ENCODE measurements at places on chromosomes 2 and 18.

DNA sequence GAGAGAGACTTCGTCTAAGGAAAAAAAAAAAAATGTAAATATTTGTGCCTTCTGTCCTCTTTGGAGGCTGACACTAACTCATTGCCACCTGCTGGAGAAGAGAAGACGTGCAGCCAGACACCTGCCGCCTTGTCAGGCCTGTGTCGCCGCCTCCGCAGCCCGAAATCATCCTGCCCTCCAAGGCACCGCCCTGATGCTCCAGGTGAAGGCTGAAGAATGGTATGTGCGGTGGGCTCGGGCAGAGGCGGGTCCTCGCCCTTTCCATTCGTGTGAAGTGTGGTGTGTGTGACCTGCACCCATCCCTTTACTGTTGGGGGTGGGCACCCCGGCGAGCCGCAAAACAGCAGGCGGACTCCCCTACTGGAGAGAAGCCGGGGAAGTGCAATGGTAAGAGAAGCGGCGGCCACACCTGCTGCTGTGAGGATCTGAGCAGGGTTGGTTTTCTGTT, 60.4 kb downstream of the FAM161A start:
- no peak for DNase-seq

DNA sequence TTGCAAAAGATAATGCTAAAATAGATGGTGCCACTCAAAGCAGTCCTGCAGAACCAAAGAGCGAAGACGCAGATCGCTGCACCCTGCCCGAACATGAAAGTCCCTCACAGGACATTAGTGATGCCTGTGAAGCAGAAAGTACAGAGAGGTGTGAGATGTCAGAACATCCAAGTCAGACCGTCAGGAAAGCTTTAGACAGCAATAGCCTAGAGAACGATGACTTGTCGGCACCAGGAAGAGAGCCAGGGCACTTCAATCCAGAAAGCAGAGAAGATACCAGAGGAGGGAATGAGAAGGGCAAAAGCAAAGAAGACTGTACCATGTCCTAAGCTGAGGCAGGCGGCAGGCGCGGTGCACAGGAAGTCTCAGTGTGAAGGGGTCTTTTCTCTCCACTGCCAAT, 34.8 kb upstream of the RBM44 start:
- no peak for DNase-seq

- no peak for DNase-seq
Observed at GRCh38 chr2:109110170-109110569, 18.8 kb upstream of the SH3RF3 start.

GRCh38 chr2:179862898-179863458, 1.6 kb upstream of the ZNF385B start:
- DNase-seq: no peak
